ENCODE measurements at places on chromosomes 7 and 10.

- no peak for DNase-seq
Observed at GRCh38 chr7:26180792-26181198, 19.8 kb downstream of the HNRNPA2B1 start.

DNA sequence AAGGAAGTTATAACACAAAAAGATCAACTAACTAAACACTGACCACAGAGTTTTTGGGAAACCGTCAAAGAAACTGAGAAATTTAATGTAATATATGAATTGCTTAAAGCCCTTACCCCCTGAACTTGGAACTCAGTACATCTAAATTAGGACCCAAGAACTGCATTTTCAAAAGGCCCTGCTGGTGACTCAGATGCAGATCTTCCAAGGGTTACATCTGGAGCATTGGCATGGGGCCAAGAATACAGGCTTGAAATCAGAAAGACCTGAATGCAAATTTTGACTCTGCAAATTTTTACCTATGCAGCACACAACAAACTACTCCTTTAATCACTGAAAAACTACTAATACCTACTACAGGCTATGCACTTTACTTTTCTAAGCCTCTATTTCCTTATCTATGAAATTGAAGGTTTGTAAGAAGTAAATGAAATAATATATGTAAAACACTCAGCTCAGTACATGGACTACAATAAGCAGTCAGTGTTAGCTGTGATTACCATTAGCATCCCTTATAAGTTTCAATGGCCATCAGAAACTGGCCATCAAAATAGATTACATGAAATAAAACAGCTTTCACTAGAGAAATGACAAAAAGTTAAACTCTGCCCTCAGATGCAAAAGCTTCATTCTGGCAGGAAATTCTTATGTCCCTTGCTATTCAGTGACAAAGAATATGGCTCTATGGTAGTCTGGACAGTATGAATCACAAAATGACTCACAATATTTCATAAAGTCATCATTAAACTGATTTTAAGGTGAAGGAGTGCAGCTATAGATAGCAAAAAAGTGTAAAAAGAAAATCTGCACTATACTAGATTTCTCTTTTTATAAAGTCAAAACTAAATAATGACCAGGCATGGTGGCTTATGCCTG lies 43.6 kb downstream of the NSUN6 start:
- DNase-seq: no peak

DNA sequence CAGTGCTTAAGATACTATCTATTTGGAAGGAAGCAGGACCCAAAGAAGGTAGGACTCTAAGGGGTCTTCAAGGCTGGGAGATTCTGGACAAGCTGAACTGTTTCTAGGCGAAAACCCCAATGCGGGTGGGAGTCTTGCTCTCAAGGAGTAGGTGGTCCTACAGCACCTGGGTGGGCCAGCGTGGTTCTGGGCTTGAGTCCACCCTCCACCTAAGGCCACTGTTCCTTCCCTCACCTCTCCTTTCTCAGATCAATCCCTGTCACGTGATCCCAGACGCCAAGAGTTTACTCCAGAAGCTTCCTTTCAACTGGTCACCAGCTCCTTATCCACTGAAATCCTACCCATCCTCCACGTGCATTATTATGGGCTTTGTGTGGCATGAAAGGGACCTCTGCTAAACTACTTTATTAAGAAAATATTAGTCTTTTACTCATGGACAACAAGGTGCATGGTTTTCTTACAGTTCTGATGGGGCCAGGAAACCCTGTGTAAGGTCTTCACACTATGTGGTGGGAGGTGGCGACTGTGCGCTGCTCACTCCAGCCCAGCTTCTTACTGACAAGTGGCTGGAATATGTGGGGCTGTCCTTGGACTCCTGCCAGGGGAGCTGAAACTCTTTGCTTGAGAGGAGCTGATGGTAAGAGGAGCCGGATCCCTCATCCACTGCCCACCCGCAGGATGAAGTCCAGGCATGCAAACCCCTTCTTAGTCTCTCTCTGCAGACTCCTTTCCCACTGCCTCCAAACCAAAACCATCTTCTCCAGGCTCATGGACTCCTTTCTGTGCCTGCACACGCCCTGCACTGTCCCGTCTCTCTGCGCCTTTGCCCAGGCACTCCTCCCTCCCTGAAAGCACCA lies 1.6 kb downstream of the ZNF746 start:
- DNase-seq: no peak

GRCh38 chr10:44335330-44336021 lies 49.4 kb downstream of the CXCL12 start:
- no peak for DNase-seq

- no peak for DNase-seq
Observed at GRCh38 chr7:107813524-107813923, 10.5 kb upstream of the SLC26A3 start.

GRCh38 chr7:84462259-84462658 lies 267.7 kb upstream of the SEMA3A start:
- DNase-seq: no peak

DNA sequence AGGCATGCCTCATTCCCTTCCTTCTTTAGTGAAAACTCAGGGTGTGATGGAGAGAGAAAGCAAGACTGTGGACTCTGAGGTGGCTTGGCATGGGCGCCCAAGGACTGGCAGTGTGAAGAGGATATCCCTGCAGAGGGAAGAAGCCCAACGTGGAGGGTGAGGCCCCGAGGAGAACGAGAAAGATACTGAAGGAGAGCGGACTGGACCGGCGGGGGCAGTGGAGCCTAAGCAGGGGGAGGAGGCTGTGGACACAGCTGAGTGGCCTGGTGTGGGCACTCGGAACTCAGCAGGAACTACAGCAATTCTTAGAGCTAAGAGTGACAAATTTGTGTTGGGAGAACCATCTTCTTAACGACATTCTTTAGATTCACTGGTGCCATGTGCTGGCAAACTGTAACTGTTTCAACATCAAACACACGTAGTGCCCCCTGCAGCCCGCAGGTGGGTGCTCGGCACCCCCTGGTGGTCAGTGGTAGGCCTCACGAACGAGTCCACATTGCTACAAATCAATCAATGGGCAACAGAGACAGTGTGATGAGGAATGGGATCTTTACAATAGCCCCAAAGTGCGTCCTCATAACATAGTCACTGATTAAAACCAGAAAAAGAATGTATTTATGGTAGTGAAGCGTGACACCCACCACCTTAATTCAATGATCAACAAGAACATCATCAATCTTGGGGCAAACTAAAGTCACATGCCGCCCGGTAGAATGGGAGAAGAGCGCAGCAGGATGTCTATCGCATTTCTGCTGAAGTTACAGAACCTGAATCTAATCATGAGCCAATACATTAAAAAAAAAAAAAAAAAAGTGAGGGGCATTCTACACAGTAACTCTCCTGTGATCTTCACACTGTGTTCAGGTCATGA lies 2.0 kb upstream of the SFTPA1 start:
- DNase-seq: peak; percentile 21

DNA sequence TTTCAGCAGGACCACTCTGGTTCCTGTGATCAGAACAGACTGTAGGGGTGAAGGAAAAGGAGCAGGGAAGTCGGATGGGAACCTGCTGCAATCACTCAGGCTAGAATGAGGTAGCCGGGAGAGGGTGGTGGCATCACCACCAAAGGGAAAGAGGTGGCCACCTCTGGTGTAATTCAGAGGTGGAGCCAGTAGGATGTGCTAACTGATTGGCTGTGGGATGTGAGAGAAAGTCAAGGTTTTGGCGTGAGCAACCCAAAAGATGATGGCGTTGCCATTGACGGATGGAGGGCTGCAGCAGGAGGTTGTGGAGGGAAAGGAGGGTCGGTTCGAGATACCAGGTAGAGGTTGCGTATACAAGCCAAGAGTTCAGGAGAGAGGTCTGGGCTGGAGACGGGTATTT lies 7.4 kb upstream of the VSIR start:
- DNase-seq: no peak

DNA sequence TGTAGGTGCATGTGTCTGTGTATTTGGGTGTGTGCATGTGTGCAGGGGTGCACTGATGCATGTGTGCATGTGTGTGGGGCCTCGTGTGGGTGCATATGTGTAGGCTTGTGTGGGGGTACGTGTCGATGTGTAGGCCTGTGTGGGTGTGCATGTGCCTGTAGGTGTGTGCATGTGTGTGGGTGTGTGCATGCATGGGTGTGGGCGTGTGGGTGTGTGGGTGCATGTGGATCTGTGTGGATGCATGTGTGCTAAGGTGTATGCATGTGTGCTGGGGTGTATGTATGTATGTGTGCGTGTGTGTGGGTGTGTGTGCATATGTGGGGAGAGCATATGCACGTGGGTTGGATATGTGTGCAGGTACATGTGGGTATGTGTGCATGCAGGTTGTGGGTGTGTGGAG lies 73.2 kb downstream of the NKX6-2 start:
- DNase-seq: no peak

- no peak for DNase-seq
Observed at GRCh38 chr10:31010062-31010461, 21.6 kb downstream of the ZNF438 start.

- DNase-seq: no peak
Observed at GRCh38 chr10:3838460-3839437, 53.7 kb upstream of the KLF6 start.

- no peak for DNase-seq
Observed at GRCh38 chr10:97087296-97087695, 98.5 kb downstream of the SLIT1 start.

- no peak for DNase-seq
Observed at GRCh38 chr7:89602984-89603383, 551.3 kb upstream of the STEAP1 start.

- no peak for DNase-seq
Observed at GRCh38 chr7:2575046-2575732, 16.4 kb downstream of the IQCE start.

- DNase-seq: no peak
Observed at GRCh38 chr10:6101181-6101580, 12.3 kb downstream of the RBM17 start.

DNA sequence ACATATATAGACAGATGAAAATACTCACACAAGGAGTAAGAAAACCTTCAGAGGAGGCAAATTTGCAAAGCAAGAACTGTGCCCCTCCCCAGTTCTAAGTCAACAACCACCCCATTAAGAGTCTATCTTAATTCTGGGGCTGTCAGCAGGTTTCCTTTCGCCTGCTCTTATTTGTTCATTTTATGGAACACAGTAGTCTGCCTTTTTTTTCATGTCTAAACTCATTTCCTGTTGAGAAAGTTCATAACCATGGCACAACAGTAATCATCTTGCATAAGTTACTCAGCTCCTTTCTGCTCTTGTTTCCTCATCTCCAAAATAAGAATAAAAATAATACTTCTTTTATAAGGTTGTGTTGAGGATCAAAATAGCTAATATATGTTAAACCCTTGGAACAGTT lies 25.8 kb upstream of the AMPH start:
- no peak for DNase-seq

GRCh38 chr7:1538544-1539180 lies 8.2 kb downstream of the MAFK start:
- DNase-seq: no peak

DNA sequence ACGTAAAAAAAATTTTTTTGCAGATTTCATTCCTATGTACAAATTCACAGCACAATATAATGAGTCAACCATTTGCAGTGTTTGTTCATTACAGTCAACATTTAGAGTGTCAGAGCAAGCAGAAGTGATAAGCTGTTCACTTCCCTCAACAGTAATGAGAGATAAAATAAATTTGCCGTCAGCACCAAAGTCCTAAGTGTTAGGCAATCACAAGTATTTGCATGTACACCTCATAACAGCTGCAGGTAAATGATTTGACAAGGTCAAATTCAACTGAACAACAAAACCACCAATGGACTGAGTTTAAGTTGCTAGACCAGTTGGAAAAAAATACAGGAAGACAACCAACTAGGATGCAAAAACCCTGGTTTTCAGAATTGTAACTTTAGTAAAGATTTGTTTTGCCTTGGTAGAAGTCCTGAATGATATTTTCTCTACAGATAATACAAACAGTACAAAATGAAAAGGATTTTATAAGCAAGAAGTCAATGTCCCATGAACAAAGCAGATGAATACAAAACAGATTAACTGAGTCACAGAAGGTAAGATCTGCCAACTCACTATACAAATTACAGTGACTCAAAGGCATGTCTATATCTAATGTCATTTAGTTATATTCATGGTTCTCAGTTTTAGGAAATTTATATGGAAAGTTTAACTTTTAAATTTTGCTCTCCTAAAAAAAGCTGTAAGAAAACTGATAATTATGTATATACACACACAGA lies 10.4 kb downstream of the RAPGEF5 start:
- no peak for DNase-seq

DNA sequence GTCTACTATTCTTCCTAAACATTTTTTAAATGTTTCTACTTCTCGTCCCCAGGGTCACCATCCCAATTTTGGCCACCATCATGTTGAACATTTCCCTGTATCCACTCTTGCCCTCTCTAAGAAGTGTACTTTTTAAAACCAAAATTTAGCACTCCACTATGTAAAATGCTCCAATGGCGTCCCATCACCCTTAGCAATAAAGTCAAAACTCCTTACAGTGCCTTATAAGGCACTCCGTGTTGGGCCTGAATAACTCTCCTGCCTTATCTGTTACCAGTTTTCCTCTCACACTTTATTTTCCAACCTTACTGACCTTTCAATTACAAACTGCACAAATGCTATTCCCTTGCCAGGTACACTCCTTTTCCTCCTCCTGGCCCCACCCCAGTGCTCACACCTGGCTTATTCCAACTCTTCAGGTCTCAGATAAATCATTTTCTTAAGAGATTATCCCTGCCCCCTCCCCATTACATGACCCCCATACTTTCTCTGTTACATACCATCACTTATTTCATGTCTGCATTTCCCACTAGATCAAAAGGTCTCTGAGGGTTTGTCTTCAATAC lies 1.3 kb downstream of the TMEM168 start:
- DNase-seq: no peak

GRCh38 chr7:30814700-30815387 lies 43.6 kb downstream of the MINDY4 start:
- no peak for DNase-seq

- no peak for DNase-seq
Observed at GRCh38 chr7:22586101-22586785, 86.3 kb upstream of the STEAP1B start.

- no peak for DNase-seq
Observed at GRCh38 chr7:146728141-146728540, 611.5 kb downstream of the CNTNAP2 start.

GRCh38 chr10:102230264-102230860 lies 4.3 kb downstream of the ELOVL3 start:
- no peak for DNase-seq

- no peak for DNase-seq
Observed at GRCh38 chr7:144105211-144105610, 4.2 kb upstream of the OR2A2 start.

GRCh38 chr7:120864141-120864900 lies 6.4 kb upstream of the TSPAN12 start:
- DNase-seq: no peak

DNA sequence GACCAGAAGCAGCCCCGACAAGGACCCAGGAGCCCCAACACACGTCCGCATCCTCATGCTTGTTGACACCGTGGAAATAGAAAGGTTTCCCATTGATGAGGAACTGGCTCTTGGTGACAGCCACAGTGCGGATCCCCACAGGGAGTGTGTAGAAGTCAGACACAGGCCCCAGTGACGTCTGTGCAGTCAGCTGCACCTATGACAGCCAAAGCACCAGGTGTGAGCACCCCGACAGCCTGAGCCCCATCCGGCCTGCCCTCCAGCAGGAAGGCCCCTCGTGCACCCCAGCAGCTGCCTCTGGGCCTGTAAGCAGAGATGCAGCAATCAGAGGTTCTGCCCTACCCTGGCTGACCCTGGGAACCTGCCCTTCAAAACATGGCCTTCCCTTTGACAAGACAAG lies 7.1 kb downstream of the GUSB start:
- DNase-seq: no peak

- no peak for DNase-seq
Observed at GRCh38 chr7:18125476-18125875, 97.8 kb upstream of the PRPS1L1 start.

GRCh38 chr7:96174812-96175211 lies 147.1 kb downstream of the SLC25A13 start:
- no peak for DNase-seq

Data from activated T-helper 1 cell treated with anti-CD3 and anti-CD28 coated beads, Interleukin-12 subunit alpha, Interleukin-12 subunit beta, Interleukin-2, Interleukin-4 antibody, amounts not matched to agents 30 ng/mL and 10 ng/mL and 1 ng/mL, durations not matched to agents 14 hours and 24 hours and 36 hours (primary cell).